ENCODE measurements at places on chromosomes 16 and 17.
A peak's percentile ranks its signal among the peaks of the same experiment; 100 is the strongest.

DNA sequence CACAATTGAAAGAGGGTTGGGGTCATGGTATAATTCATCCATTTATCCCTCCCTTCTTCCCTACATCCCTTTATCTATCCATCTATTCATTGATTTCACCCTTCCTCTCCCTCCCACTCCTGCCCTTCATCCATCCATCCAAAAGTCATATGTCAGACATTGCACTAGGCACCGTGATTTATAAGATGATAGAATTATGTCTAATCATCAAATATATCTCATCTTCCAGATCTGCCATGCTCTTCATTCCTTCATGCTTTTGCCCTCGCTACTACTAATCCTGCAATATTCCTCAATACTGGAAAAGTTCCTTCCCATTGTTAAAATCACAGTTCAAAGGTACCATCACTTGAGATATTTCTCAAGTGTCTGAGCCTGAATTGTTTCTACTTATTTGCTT lies 335.2 kb upstream of the CDH11 start:
- no peak for DNase-seq

DNA sequence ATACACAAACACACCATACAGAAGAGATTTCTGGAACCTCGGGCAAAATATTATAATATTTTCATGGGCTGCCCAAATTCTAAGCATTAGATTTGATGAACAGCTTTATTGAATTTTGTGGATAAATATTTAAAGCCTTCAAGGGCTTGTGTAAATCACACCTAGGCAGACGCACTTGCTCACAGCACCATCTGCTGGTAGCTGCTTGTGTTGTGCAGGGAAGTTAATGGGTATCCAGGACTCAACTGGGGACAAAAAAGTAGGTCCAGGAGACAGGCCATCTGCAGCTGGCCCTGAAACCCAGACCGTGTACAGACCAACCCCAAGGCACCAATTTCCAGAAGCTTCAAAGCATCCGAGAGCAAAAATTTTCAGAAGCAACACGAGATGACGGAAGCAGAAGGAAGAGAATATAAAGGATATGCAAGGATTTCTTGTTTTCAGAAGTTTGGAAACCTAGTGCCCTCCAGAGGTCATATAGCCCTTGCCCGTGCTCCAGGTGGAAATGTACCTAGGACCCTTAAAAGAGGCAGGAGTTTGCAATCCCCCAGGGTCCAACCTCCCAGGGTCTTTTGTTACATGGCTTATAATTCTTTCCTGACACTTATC lies 140.0 kb downstream of the CHD9NB start:
- DNase-seq = peak; percentile 49

GRCh38 chr17:33925649-33926048 lies 329.4 kb upstream of the CCL2 start:
- DNase-seq = no peak

DNA sequence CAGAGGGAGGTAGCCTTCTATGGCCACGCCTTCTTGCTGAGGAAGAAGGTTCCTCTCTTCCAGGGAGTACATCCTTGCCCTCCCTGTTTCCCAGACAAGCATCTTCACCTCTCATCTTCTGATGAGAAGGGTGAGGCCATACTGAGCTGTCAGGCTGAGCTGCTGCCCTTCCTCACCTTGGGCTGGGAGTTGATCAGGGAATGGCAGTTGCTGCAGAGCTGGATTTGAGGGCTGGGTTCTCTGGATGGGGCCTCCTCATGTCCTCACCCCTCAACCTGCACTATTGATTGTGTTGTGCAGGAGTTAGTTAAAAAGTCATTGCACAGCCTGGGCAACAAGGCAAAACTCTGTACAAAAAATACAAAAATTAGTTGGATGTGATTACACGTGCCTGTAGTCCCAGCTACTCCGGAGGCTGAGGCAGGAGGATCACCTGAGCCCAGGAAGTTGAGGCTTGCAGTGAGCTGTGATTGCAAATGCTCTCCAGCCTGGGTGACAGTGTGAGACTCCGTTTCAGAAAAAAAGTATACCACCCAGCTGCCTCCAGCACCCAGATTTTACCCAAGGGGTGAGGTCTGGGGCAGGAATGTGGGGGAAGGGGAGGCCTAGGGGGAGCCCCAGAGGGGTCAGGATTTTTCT lies 2.0 kb downstream of the ERBB2 start:
- DNase-seq = no peak

GRCh38 chr16:4140652-4141051 lies 24.4 kb upstream of the ADCY9 start:
- DNase-seq = no peak

- no peak for DNase-seq
Observed at GRCh38 chr17:13678361-13678760, 76.6 kb upstream of the HS3ST3A1 start.
